ENCODE measurements at places on chromosomes 13 and 19.

GRCh38 chr13:46332772-46333171 lies 54.3 kb downstream of the RUBCNL start:
- DNase-seq = peak; percentile 6

- DNase-seq = peak; percentile 75
Observed at GRCh38 chr19:8089664-8090601, 37.4 kb downstream of the CCL25 start.

- DNase-seq = peak; percentile 98
Observed at GRCh38 chr19:39480337-39481228, at the start of gene TIMM50. TSS of gene TIMM50 (plus strand) at chr19:39480838. CDS start at chr19:39480854, 16 bp downstream.

DNA sequence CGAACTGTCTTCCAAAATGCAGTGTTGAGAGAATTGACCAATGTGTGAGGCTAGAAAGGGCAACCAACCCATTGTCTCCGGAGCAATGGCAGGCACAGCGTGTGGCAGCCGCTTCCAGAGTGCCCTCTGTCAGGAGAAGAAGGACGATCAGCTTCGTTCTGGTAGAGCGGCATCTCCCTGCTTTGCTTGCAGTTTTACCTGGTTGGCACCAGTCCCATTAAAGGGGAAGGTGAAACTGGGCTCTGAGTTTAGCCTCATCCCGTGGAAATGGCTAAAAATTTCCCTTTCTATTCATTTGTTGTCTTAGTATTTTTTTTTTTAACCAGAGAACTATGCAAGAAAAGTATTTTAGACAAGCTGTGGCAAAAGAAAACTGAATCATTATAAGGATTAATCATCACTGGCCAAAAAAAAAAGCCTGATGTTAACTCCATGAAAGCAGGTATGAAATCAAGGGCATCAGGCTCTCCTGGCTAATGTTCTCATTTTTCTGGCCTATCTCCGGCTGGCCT lies 81.5 kb upstream of the SLC7A1 start:
- no peak for DNase-seq

DNA sequence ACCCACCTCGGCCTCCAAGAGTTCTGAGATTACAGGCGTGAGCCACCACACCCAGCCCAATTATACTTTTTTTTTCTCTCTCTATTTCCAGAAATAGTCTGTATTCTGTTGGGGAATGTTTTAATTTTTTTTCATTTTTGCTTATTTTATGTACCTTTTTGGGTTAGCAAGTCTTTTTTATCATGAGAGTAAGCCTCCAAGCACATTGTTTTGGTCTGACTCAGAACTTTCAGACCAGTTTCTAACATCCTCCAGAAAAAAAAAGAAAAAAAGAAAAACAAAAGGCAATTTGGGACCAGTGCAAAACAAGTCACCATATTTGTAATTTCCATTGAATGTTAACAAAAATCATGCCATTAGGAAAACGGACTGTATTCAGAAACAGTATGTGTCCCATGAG lies 1465.5 kb downstream of the SLITRK5 start:
- no peak for DNase-seq

DNA sequence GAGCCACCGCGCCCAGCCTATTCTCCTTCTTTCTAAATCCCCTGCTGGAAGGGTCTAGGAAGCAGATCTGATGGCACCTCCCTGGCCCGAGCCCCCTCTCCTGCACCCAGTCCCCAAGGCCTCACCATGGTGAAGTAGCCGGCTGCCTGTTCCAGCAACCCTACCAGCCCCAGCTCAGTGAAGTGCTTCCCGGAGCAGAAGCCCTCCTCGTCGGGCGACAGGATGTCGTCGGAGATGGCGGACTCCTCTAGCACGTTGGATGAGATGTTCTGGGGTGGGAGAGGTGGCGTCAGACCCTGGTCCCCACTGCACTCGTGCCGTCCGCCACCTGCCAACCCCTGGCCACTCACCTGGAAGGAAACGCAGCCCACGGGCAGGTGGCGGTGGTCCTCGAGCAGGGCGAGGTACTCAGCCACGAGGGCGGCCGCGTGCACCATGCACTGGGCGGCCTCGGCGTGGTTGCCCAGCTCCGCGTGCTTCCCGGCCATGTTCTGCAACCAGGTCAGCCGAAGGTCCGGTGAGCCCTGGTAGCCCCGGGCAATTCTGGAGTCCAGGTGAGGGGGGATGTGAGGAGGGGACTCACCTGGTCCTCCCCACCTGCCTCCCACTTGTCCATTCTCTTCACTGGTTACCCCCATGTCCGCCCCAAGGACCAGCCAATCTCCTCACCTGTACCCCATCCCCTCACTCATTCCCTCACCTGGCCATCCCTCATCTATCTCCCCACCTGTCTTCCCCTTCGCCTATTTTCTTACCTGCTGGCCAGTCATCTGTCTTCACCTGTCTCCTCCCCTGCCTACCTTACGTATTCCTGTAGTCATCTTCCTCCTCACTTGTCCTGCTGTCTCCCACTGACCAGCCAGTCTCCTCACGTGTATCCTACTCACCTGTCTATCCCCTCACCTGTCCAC lies 11.5 kb upstream of the KANK2 start:
- peak; percentile 49 for DNase-seq

GRCh38 chr13:41802043-41802683 lies 158.7 kb downstream of the VWA8 start:
- DNase-seq = no peak
